Neural crest cell (in vitro differentiated cells): ENCODE measurements at places on chromosomes 5 and 9. TPM values are rescaled to one million over a fixed set of nuclear protein-coding genes. Genes with fewer than 3 reads are reported as not detected.

Gene TSSK1B
- 0.16 and 0.23 TPM in 2 replicates for total RNA-seq

Gene PCDH12
- total RNA-seq: 0.25 and 0.61 TPM in 2 replicates

Gene PCBD2
- total RNA-seq: 11.8 and 12.1 TPM in 2 replicates

Gene SPARC
- 422 and 435 TPM in 2 replicates for total RNA-seq

Gene CD74
- total RNA-seq: 6.3 and 7.3 TPM in 2 replicates

Gene PCDHGC5
- 2.2 and 3.0 TPM in 2 replicates for total RNA-seq
